NCI-H774 (cell line): ENCODE measurements at places on chromosomes 2 and 18.

GRCh38 chr2:57516698-57517340 is 529.8 kb upstream of the VRK2 start:
- peak; percentile 68 for DNase-seq

GRCh38 chr2:107337209-107337898 is 451.4 kb upstream of the ST6GAL2 start:
- DNase-seq: no peak

GRCh38 chr2:85796341-85797262 is 42.8 kb downstream of the ATOH8 start:
- no peak for DNase-seq

- no peak for DNase-seq
Observed at GRCh38 chr2:113672326-113672932, 45.4 kb downstream of the RABL2A start.
